ENCODE measurements at places on chromosomes 12 and 14.

DNA sequence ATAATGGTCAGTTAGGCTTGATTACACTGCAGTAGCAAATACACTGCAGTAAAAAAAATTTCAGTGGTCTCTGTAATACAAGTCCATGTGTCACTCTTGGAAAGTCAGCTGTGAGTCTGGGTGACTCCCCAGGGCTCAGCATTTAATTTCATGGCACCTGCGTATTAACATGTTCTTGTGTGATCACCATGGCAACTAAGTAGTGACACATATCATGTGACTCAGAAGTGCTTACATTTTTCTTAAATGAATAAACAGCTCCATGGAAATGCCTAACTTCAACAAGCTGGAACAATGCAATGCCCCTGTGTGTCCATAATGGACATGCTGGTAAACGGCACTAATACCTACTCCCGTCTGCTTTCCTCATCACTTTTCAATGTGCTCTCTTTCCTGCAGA is 88.5 kb upstream of the ANO4 start:
- no peak for DNase-seq

DNA sequence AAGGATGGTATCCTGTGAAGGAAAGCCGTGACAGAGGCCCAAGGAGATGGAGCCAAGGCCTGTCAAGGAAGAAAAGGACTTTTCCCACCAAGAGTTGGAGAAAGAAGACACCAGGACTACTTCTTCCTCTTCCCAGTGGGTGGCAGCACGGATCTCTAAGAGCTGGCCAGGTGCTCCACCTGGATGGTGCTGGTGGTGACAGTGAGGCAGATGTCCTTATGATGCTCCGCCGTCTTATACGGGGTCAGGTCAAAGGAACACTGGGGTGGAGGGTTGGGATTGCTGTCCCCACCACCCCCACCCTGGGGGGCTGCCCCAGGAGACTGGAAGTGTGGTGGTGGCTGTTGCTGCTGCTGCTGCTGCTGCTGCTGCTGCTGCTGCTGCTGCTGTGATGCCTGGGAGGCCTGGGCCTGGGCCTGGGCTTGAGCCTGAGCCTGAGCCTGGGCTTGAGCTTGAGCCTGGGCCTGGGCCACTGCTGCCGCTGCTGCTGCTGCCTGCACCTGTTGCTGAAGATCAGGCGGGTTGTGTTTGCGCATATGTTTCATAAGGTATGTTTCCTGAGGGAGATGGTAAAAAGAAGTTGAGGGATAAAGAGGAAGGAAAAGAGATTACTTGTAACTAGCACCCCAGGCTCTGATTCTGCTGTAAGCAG is 4.8 kb upstream of the ING4 start:
- DNase-seq = no peak

GRCh38 chr14:36215217-36215598 is 38.7 kb upstream of the PTCSC3 start:
- no peak for DNase-seq

GRCh38 chr14:26412421-26412820 is 185.4 kb downstream of the NOVA1 start:
- DNase-seq = no peak

DNA sequence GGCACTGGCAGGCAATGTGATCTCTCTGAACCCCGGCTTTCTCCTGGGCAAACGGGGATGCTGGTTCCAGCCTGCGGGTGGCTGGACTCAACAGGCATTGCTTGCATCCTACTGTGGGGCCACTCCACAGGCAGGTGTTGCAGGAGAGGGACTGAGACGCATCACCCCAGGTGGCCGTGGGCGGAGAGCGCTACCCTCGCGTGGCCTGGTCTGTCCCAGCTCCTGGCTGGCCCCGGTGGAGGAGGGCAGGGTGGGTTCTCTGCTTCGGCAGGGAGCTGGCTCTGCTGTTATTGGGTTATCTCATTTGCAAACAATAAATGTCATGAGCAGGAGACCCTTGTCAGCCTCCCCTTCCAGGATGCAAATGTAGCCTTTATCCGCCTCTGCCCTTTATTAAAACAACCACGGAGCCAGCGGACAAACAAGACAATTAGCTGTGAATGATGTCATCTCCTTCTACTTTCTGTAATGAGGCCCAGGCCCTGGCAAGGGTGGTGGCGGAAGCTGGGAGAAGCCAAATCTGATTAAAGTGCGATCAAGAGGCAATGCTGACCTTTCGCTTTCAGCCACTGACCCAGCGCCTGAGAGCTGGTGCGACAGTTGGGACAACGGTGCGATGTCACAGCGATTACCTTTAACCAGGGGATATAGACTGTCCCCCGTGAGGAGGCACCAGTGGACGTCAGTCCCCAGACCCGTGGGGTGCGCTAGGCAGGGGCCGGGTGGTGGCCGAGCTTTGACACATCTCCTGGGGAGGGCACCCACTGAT is 161.8 kb downstream of the KIF26A start:
- no peak for DNase-seq
